ENCODE measurements at places on chromosomes 4 and X.

DNA sequence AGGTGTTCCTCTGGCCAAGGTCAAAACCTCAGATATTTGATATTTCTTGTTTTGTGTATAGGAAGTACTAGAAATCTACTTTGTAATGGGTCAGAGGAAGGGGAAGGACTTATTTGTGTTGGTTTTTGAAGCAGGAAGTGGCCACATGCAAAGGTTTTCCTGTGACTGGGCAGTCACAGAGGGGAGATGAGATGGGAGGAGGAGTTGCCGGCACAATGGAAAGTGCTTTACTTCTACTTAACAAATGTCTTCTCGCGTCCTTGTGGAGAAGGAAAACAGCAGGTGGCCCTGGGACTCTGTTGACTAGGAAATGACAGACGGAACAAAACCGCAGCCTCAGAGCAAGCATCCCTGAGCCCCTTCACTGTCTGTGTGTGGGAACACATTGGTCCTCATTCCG, 46.6 kb downstream of the SHROOM2 start:
- no peak for DNase-seq

- DNase-seq, result no peak
These were observed 291.9 kb downstream of the NAF1 start for GRCh38 chr4:162874748-162875147.

- peak; percentile 37 for DNase-seq
These were observed 1.5 kb downstream of the MAB21L2 start for GRCh38 chr4:150583287-150584110.

DNA sequence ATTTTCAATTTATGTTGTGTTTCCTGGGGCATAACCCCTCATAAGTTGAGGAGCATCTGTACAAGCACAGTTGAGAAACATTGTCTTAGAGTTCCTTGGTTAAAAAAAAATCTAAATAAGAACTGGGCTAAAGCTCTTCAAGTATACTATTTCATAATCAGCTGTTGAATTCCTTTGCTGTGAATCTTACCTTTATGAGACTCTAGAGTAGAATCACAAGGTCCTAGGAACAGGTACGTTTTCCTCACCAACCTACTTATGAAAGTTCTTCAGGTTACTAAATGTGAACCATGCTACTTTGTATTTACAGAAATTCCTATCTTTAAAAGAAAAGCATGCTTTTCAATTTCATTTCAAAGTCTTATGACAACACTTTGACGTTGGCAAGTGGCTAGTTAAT, 20.9 kb upstream of the SOD3 start:
- no peak for DNase-seq

DNA sequence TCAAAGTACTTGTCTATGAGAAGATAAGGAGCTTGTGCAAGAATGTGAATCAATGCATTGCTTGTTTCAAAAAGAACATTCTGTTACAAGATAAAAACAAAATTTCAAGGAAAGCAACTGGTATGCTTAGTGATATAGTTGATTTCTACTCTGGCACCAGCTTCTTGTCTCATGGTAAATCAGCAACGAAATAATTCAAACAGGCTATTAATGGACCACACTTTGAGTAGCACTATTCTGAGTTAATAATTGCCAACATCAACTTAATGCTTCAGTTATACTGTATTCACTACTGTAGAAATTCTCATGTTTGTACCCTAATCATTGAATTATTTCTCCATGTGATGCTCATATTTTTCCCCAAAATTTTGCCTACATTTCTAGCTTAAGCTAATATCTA, 252.6 kb downstream of the NDST4 start:
- no peak for DNase-seq

DNA sequence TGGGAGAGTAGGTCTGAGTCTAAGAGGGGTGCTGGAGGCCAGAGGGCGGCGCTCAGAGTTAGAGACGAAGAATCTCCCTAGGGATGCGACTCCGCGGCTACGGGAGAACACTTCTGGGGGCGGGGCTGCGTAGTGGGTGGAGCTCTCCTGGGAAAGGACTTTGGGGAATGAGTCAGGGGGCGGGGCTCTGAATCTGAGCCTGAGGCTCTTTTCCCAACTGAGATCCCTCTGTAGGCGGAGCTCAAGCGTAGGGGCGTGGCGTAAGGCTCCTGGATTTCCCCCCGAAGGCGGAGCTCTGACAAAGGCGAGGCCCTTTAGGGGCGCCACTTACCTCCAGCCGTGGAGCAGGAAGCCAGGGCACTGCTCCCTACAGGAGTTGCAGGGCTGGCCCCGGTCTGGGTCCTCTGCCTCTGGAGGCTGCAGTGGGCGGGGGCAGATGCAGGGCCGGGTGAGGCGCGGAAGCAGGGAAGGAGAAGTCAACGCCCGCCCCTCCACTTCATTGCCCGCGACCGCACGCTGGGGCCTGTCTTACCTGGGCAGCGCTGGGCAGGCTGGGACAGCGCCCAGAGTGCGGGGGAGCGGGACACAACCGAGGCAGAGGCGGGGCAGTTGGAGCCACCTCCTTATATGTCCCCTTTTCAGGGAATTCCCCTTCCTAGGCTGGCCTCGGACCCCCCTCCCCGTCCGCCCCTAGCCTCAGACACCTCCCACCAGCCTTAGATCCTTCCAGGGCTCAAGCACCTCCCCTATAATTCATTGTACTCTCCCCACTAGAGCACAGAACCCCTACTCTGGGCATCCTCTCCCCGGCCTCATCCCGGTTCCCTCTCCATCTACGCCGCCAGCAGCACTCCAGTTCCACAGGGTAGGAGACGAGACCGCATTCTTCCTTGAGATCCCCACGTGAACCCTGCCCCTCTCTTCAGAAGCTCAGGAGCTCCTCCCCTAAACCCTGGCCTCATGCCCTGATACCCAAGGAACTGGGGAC, 1.6 kb downstream of the PRICKLE3 start:
- DNase-seq, result peak; percentile 92

GRCh38 chrX:32137525-32137924, 1065.7 kb upstream of the FTHL17 start:
- DNase-seq, result no peak

Data from left lung (tissue), 14 donors.